SK-N-DZ (cell line): ENCODE measurements at places on chromosomes 12 and 14.

GRCh38 chr12:66107451-66107915, 23.1 kb downstream of the LLPH start:
- peak; percentile 86 for DNase-seq

GRCh38 chr12:109951136-109951535, 45.0 kb downstream of the GIT2 start:
- no peak for DNase-seq

- no peak for DNase-seq
Measured at GRCh38 chr12:107287436-107288413, 194.4 kb upstream of the CRY1 start.

- no peak for DNase-seq
Measured at GRCh38 chr12:131138638-131139362, 185.1 kb downstream of the ADGRD1 start.

GRCh38 chr14:56087671-56088471, 30.3 kb upstream of the PELI2 start:
- DNase-seq: no peak

- DNase-seq: no peak
Measured at GRCh38 chr14:68637106-68638021, 155.5 kb downstream of the ZFP36L1 start.

DNA sequence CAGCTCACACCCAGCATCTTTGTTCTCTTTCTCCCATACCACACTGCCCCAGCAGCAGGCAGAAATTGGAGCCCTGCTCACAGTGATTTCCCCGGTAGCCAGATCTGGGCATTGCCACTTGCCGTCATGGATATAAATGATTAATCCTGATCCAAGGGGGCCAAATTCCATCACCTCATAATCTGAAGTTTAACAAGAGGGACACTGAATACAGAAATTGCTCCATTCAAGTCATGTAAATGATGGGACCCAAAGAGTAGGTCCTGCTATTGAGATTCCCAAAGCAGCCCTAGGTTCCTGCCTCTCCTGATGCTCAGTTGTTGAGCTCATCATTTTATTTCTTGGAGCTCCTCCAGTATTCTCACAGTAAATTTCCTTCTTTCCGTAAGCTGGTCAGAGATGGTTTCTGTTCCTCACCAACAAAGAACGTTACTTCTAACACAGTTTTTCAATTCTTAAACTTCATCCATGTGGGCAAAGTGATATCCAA, 11.7 kb downstream of the ITPR2 start:
- DNase-seq: no peak

GRCh38 chr14:105064721-105065143, 498 bp downstream of the GPR132 start:
- no peak for DNase-seq

DNA sequence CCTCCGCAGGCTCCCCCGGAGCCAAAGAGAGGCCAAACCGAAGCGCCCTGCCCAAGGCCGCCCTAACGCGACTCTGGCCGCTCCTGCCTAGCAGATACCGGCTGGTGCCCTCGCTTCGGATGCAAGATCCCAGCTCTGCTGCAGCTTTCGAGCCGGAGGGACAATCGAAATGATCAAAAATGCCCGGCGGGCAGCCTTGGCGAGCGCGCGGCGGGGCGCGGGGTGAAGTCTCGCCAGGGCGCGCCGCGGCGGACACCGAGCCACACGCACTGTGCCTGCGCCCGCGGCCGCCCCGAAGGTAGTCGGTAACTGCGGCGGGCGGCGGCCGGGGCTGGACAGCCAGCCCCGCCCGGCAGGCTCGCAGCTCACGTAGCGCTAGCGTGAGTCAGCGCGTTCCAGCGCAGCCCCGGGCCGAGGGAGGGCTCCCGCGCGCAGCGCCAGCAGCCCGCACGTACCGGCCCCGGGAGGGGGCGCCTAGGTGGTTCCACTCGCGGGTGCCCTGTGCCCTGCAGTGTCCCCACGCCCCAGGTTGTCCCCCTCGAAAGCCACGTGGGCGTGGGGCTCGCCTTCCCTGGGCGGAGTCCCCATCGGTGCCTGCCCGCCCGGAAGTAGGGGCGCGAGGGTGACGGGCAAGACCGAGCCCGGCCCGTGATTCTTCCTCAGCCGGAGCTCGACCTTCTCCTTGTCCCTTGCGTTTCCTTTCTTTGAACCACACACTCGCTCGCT, 109.2 kb upstream of the EGLN3 start:
- peak; percentile 35 for DNase-seq

GRCh38 chr12:80498059-80498728, 54.2 kb downstream of the PTPRQ start:
- no peak for DNase-seq

DNA sequence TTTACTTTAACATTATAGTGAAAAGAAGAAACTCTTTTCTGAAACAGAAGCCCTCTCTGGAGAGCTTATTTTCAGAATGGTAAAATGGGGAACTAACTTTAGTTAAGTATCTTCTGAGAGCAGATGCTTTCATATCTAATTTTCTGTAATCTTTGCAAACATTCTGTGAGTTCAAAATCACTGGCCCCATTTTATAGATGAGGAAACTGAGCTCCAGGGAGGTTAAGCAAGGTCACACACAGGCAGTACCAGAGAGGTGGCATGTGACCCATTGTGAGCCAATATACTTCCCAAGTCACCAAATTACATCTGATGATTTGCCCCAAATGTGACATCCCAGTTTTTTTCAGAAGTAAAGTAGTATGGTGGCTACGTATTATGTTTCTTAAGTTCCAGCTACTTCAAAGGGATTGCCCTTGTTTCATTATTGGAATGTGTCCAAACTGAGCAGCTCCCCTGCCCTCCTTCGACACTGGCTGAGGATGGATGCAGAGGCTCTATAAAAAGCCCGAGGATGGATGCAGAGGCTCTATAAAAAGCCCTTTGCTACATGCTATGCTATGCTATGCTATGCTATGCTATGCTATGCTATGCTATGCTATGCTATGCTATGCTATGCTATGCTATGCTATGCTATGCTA, 36.2 kb upstream of the NUDT4 start:
- DNase-seq: no peak

DNA sequence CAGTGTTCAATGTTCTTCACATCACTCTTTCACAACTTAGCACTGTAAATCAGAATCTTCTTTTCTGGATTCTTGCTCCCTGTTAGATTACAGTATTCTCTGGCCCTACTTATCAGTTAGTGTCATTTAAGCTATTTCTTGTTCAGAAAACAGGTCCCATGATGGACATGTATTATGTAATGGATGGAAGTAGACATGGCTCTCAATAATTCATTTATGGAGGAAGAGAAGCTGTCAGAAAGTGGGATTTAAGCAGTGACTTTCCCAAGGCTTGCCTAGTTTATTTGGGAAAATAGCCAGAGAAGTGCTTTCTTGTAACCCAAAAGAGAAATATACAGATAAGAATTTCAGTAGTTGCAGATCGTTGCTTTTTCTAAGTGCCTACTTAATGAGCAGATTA, 1.6 kb downstream of the ERC1 start:
- no peak for DNase-seq

DNA sequence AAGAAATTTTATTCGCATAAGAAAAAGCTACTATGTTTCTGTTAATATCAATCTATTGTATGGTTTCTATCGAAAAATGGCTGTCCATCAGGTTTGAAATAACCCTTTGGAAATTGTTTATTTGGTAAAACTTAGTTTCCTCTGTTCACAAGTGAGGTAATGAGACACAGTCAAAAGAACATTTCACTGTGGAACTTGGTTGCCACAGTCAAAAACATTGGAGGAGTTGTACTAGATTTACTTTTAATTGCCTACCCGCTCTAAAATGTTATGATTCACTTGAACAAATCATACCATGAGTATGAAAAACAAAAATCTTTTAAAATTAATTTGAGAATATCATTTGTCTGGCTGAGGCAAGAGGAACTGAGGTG, 46.5 kb downstream of the ITPR2 start:
- DNase-seq: no peak

DNA sequence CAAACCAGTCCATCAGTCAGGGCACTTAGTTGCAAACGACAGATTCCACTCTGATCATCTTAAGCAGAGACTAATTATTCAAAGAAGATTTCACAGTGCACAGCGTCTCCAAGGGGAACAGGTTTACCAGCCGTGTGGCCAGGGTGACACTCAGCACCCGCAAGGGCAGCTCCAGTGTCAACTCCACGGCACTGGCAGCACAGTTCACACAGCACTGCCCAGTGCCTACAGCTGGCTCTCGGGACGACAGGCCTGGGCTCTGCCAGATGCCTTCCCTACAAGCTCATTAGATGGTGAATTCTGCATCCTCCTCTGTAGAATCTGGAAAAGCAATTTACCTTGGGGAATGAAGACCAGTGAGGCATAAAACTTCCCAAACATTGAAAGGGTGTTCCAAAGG, 4.9 kb downstream of the OR10P1 start:
- DNase-seq: no peak

- DNase-seq: no peak
Measured at GRCh38 chr12:92955997-92956663, 27.0 kb upstream of the EEA1 start.

DNA sequence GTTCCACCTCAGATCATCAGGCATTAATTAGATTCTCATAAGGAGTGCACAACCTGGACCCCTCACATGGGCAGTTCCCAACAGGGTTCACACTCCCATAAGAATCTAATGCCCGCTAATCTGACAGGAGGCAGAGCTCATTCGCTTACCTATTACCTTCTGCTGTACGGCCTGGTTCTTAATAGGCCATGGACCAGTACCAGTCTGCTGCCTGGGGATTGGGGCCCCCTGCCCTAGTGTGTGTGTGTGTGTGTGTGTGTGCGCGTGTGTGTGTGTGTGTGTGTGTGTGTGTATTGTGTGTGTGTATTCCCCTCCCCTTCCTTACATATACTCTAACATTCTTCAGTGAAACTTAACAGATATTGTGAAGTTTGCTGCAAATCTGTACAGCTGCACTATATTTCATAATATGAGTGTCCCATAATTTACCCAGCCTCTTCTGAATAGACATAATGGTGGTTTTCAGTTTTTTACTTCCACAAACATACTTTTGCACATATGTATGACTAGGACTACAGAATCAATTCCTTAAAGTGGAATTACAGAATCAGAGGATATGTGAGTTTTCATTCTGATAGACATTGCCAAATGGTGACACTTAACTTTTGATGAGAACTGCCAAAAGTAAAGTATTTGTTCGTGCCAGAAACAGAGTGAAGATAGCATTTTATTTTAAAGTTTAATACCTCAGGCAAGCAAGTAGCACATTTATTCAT, 205.2 kb upstream of the EEA1 start:
- no peak for DNase-seq

GRCh38 chr14:30084811-30085210, 157.2 kb upstream of the PRKD1 start:
- DNase-seq: no peak

DNA sequence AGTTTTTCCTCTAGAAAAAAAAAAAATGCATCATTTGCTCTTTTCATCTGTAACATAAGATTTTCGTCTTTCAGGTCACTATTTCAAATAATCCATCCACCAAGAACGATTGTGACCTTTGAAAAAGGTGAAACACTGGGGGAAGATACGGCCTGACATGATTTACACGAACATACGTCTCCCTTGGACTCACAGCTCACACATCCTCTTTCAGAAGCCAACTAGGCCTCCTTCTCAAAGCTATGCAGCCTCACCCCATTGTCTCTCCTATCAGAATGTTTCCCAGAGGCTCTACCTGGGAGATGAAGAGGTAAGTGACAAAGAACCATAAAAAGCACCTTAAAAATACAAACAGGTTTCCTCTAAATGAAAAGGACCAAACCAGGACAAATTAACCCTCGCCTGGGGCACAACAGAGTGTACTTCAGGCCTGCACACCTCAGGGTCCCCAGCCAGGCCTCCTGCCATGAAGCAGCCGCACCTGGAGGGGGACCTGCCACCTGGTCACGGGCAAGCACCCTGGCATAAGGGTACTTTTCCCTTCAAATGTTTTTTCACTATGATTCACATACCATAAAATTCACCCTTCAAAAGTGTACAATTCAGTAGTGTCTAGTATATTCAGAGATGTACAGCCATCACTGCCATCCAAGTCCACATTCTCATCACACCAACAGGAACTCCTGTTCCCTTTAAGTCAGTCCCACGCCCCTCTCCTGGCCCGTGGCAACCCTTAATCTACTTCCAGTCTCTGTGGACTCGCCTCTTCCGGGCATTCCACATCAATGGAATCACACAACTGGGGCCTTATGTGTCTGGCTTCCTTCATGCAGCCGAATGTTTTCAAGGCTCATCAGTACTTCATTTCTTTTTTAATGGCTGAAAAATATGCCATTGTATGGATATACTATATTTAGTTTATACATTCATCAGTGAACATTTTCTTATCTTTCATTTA, 5.4 kb downstream of the SLC15A4 start:
- DNase-seq: no peak
